Substantia nigra (tissue), 51 donors: ENCODE measurements at places on chromosomes 11 and 22.

DNA sequence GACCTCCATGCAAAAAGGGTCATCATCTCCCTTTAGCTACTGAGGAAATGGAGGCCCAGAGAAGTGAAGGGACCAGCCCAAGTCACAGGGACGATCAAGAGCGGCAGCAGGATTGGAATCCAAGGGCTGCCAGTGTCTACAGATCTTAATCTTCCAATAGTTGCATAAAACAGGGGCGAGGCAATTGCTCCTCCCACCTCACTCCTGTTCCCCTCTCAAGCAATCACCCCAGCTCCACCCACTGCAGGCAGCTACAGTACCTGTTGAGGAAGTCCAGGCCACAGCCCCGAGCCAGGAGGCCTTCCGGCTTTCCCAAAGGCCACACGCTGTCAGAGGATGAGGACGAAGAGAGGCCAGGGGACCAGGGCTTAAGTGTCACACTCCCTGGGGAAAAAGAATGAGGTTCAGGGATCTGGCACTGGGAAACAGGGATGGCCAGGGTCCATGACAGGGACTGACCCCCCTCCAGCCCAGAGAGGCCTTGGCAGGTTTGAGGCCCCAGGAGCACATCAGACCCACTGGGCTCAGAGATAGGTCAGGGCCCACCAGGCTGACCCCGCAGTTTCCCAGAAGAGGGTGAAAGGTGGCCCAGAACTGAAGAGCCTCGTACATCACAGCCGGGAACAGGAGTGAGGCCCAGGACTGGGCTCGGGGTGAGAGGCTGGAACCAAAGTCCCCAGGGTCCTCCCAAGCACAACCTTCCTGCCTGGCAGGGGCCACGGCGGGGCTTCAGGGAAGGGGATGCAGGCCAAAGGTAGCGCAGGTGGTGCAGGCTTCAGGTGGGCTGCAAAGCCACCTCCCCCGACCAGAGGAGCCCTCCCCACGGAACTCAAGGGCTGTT, 16.4 kb upstream of the MFNG start:
- DNase-seq = no peak

GRCh38 chr22:42939941-42940653, 74.9 kb downstream of the PACSIN2 start:
- no peak for DNase-seq

- no peak for DNase-seq
Measured at GRCh38 chr11:19208959-19209546, 7.3 kb upstream of the CSRP3 start.

DNA sequence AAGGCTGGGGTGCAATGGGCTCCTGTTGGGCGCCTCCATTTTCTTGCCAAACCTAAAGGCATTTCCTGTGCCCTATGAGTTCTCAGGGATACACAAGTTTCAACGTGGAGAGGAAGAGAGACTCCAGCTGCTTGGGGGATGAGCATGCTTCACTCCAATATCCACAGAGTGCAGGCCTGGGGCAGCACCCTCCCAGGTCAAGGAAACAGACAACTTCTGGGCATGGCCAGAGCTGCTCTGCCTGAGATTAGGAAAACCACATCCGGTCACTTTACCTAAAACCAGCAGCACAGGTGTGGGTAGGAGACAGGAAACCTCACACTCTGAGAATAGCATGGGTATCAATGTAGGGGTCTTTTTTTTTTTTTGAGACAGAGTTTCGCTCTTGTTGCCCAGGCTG, 28.7 kb downstream of the TMEM184B start:
- no peak for DNase-seq

DNA sequence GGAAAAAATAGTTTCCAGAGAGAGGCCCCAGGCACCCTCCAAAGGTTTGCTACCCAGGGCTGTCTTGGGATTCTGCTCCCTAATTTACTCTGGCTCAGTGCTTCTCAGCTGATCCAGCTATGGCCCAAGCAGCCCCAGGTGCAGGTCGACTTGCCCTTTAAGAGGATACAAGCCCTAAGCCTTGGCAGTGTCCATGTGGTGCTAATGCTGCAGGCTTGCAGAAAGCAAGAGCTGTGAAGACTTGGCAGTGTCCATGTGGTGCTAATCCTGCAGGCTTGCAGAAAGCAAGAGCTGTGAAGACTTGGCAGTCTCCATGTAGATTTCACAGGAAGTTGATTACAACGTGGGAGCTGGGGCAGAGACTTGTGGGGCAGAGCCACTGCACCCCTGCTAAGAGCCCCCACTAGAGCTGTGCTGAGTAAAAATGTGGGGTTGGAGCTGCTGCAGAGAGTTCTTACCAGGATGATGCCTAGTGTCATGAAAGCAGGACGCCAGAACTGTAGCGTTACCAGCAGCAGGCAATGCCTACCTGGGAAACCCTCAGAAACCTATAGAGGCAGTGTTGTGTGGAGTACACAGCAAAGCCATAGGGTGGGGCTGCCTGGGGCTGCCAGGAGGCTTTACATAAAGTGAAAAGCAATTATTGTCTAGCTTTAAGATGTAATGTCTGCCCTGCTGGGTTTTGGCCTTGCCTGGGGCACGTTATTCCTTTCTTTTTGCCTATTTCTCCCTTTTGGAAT, 16.1 kb upstream of the OR52K1 start:
- no peak for DNase-seq

- DNase-seq = no peak
Measured at GRCh38 chr22:35443338-35443737, 43.4 kb downstream of the MCM5 start.

GRCh38 chr22:29233277-29233877, 27.7 kb downstream of the EMID1 start:
- DNase-seq = no peak

GRCh38 chr11:77269484-77270123, 31.9 kb downstream of the GDPD4 start:
- DNase-seq = no peak
